Activated CD4-positive, alpha-beta T cell treated with anti-CD3 and anti-CD28 coated beads for 36 hours (primary cell): ENCODE measurements at places on chromosomes 6 and 20. TPM values are rescaled to one million over a fixed set of nuclear protein-coding genes. Genes with fewer than 3 reads are reported as not detected.

DNA sequence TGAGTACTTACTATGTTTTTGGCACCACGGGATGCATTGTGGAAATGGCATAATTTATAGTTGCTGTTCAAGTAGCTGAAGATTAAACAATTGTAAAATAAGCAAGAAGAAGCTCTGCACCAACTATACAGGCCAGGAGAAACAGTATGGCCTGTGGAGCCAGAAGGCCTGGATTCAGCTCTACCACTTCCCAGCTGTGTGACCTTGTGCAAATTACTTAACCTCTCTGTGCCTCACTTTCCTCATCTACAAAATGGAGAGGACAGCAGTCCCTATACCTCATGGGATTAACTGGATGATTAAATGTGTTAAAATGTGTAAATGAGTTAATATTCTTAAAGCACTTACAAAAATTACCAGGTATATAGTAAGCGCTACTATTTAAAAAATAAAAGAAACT is 49.1 kb downstream of the CNKSR3 start:
- peaks cover 9% of the 10 kb centered on the region for H3K27me3 ChIP-seq
- no peaks in the 10 kb centered on the region for H3K36me3 ChIP-seq
- no peak overlapping the region for H3K27ac ChIP-seq
- peaks cover 3% of the 10 kb centered on the region for H3K4me1 ChIP-seq

DNA sequence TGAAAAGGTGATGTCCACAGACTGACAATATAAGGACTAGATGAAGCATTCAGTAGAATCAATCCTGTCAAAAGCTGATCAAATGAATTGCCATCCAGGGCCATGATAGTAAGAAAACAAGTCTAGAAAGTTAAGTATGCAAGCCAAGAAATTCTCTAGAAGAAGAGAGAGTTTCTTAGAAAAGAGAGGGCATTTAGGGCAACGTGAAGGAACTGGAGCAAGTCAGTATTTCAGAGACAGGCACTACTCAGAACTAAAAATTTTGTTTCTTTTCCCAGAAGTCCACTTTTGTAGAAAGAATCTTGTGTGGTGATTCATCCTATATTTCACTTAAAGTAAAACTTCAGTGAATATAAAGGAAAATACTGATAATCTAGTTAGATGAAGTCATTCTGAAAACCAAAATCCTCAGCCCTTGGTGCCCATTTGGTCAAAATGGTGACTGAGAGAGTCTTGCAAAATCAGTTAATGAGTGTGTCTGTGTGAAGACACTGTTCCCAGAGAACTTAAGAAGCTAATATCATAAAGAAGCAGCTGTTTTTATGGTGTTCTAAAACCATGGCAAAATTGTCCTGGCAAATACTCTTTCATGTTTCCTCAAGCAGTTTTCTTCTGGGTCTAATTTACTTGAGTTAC is 82.2 kb downstream of the COL19A1 start:
- no peak overlapping the region for H3K27ac ChIP-seq
- H3K36me3 ChIP-seq: no peaks in the 10 kb centered on the region
- peaks cover 11% of the 10 kb centered on the region for H3K27me3 ChIP-seq
- H3K4me3 ChIP-seq: no peak overlapping the region
- H3K4me1 ChIP-seq: no peaks in the 10 kb centered on the region

GRCh38 chr6:16618962-16619361 is 142.3 kb downstream of the ATXN1 start:
- DNase-seq: no peak
- no peak overlapping the region for H3K4me3 ChIP-seq
- peaks cover 2% of the 10 kb centered on the region for H3K36me3 ChIP-seq
- H3K27ac ChIP-seq: no peak overlapping the region
- H3K4me1 ChIP-seq: peaks cover 20% of the 10 kb centered on the region

- H3K27me3 ChIP-seq: peaks cover 12% of the 10 kb centered on the region
- no peak overlapping the region for H3K27ac ChIP-seq
- H3K4me3 ChIP-seq: no peak overlapping the region
- no peaks in the 10 kb centered on the region for H3K4me1 ChIP-seq
- H3K36me3 ChIP-seq: no peaks in the 10 kb centered on the region
- no peak for DNase-seq
These were observed 27.8 kb upstream of the RNF144B start for GRCh38 chr6:18359237-18359885.

DNA sequence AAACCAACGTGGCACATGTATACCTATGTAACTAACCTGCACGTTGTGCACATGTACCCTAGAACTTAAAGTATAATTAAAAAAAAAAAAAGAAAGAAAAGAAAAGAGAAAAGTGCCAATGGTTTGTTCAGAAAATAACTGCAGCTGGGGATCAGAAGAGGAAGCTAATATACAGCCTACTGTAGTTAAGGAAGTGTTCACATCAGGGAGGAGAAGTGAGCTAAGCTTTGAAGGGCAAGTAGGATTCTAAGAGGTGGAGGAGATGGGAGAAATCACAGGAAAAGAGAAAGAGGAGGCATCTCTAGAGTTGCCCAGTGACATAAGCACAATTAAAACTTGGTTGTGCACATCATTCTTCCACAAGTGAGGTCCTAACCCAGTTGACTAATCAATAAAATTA is 214.4 kb upstream of the DTNBP1 start:
- no peak overlapping the region for H3K27ac ChIP-seq
- no peaks in the 10 kb centered on the region for H3K36me3 ChIP-seq
- H3K4me3 ChIP-seq: no peak overlapping the region
- peaks cover 42% of the 10 kb centered on the region for H3K4me1 ChIP-seq
- H3K27me3 ChIP-seq: no peaks in the 10 kb centered on the region

DNA sequence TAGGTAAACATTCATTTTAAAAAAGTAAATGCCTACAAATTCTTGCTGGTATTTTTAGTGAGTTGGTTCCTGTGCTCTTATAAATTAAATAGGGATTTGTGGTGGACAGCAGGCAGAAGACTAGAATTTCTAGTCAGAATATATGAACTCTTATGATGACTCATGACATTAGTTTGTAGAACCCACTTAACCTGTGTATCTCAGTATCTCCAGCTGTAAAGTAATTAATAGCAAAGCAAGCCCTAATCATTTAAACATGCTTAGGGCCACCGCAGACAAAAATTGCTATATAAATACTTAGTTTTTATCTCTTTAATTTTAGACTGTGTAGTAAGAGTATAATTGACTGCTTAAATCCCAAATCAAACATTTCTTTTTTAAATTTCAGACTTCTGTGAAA is 2.4 kb downstream of the FAM135A start:
- H3K4me3 ChIP-seq: no peak overlapping the region
- H3K27me3 ChIP-seq: no peaks in the 10 kb centered on the region
- no peak for DNase-seq
- H3K36me3 ChIP-seq: peaks cover 8% of the 10 kb centered on the region

OXT gene
- not detected for total RNA-seq
